ENCODE measurements at places on chromosomes 7 and 10. TPM values are rescaled to one million over a fixed set of nuclear protein-coding genes. Genes with fewer than 3 reads are reported as not detected.

OPTN gene
- 55.3 TPM for total RNA-seq

MSMB gene
- not detected for total RNA-seq

FBXO24 gene
- total RNA-seq = 0.47 TPM

CHCHD1 gene
- 37.2 TPM for total RNA-seq

- DNase-seq = no peak
- H3K27me3 ChIP-seq = no peaks in the 10 kb centered on the region
- H3K4me1 ChIP-seq = no peaks in the 10 kb centered on the region
- H3K27ac ChIP-seq = no peak overlapping the region
- no peaks in the 10 kb centered on the region for H3K36me3 ChIP-seq
These were observed 422.2 kb upstream of the MTPN start for GRCh38 chr7:136399385-136399784.

GRCh38 chr10:109451879-109452278, 471.4 kb downstream of the XPNPEP1 start:
- H3K27ac ChIP-seq = no peak overlapping the region
- H3K36me3 ChIP-seq = no peaks in the 10 kb centered on the region
- no peak for DNase-seq
- H3K4me3 ChIP-seq = no peak overlapping the region
- no peaks in the 10 kb centered on the region for H3K27me3 ChIP-seq

GRCh38 chr7:111744501-111745155, 182.3 kb upstream of the IMMP2L start:
- H3K27me3 ChIP-seq = no peaks in the 10 kb centered on the region
- H3K4me3 ChIP-seq = no peak overlapping the region
- H3K36me3 ChIP-seq = no peaks in the 10 kb centered on the region
- no peaks in the 10 kb centered on the region for H3K4me1 ChIP-seq
- no peak for DNase-seq

DNA sequence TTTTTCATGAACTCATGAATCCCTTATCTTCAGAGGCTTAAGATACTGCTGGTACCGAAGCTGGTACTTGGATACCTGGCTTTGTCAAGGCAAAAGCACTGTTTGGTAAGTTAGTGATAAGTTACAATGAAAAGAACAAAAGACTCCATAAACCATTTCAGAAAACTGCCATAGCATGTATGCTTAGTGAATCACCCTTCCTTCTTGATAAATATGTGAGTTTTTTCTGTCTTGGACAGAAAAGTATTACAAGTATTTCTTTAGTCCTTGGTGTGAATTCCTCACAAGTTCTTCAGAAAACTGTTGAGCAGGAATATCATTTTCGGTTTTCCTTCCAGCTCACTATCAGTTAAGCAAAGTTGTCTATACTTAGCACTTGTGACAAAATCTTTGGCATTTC, 25.6 kb downstream of the PUS7 start:
- no peaks in the 10 kb centered on the region for H3K27me3 ChIP-seq
- no peaks in the 10 kb centered on the region for H3K36me3 ChIP-seq
- H3K4me3 ChIP-seq = no peak overlapping the region
- no peak overlapping the region for H3K27ac ChIP-seq
- DNase-seq = no peak

- H3K4me1 ChIP-seq = no peaks in the 10 kb centered on the region
- no peak overlapping the region for H3K4me3 ChIP-seq
- DNase-seq = no peak
- H3K27me3 ChIP-seq = no peaks in the 10 kb centered on the region
- no peaks in the 10 kb centered on the region for H3K36me3 ChIP-seq
These were observed 21.8 kb downstream of the ASZ1 start for GRCh38 chr7:117405519-117405918.

DNA sequence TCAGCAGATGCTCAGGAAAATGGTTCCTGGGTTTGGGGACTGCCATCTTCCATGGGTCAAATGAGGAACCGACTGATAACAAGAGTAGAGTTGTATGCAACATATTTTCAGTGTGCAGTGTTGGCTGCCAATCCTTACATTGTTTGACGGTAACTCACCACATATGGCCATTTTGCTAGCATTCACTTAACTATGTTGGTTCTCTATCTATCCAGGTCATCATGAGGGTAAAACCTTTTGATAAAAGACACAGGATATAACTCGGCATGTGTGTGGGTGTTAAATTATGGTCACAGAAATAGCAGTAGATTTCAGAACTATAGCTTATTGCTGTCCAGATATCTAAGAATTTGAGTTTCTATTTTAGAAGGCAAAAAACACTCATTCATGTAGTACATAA, 140.7 kb upstream of the AOAH start:
- peaks cover 5% of the 10 kb centered on the region for H3K36me3 ChIP-seq
- H3K27ac ChIP-seq = no peak overlapping the region
- H3K4me1 ChIP-seq = peaks cover 25% of the 10 kb centered on the region

DNA sequence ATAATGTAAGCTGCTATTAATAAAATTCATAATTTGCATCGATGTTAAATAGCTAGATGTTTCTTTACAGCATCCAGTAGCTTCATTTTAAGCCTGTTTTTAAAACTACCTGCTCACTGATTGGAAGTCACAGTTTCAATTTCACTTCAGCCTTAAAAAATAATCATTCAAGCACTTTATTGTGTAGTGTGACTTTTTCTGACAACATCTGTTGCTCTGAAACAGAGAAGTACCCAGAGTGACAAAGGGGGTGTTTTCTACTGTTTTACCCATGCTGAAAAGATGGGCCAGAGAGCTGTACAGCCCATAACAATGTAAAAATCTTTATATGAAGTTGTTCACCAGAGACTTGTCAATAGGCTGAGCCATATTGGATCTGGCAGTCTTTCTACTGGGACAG, 437.2 kb downstream of the MDFIC start:
- no peak for DNase-seq
- H3K27ac ChIP-seq = no peak overlapping the region
- no peaks in the 10 kb centered on the region for H3K27me3 ChIP-seq
- no peaks in the 10 kb centered on the region for H3K36me3 ChIP-seq
- H3K4me3 ChIP-seq = no peak overlapping the region

DNA sequence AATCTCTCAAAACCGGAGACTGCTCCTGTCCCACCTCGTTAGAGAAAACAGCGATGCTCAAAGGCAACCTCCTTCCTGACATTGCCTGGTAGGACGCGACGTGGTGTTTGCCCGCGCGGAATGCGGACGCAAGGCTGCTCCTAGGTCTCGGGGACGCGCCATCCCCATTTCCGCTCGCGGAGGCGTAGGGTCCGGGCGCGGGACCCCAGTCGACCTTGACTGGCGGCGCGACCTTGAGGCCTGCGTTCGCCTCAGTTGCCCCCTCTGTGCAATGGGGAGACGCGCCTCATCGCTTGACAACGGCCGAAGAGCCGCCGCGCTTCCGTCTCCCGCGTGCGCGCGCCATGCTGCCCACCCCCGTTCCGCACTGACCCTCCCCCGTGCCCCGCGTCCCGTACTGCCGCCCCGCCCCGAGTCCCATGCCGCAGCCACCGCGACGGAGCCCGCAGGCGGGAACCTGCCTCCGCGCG, 412 bp upstream of the PPIA start:
- peak overlapping the region; percentile 72 for H3K4me3 ChIP-seq
- DNase-seq = no peak
- peaks cover 22% of the 10 kb centered on the region for H3K36me3 ChIP-seq
- no peaks in the 10 kb centered on the region for H3K27me3 ChIP-seq

DNA sequence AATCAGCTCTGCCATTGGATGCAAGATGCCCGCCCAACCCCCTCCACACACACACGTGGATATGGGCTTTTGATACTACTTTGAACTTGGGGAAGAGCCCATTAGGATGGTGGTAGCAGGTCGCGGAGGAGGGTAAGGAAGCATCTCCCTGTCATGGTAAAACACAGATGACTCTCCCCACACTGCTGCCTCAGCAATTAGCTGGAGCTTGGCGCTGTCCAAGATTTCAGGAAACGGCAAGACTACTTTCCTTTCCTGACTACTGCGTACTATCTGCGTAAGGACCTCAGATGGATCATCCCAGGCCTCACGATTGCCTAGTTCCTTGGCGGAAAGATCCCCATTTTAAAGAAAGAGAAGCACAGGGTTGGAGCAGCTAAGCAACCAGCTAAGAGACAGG, 134.3 kb downstream of the C10orf90 start:
- no peak for DNase-seq
- no peaks in the 10 kb centered on the region for H3K36me3 ChIP-seq
- no peaks in the 10 kb centered on the region for H3K27me3 ChIP-seq
- H3K4me3 ChIP-seq = no peak overlapping the region
- no peaks in the 10 kb centered on the region for H3K4me1 ChIP-seq

- no peaks in the 10 kb centered on the region for H3K27me3 ChIP-seq
- H3K4me3 ChIP-seq = no peak overlapping the region
- no peaks in the 10 kb centered on the region for H3K36me3 ChIP-seq
- DNase-seq = no peak
These were observed 216.8 kb upstream of the AKR1E2 start for GRCh38 chr10:4609251-4609650.

GRCh38 chr10:132848291-132848701, 62.3 kb upstream of the NKX6-2 start:
- H3K4me3 ChIP-seq = peak overlapping the region; percentile 39
- no peak for DNase-seq
- no peaks in the 10 kb centered on the region for H3K27me3 ChIP-seq
- no peak overlapping the region for H3K27ac ChIP-seq
- H3K36me3 ChIP-seq = no peaks in the 10 kb centered on the region

- DNase-seq = no peak
- no peak overlapping the region for H3K27ac ChIP-seq
These were observed 635.4 kb upstream of the PFKP start for GRCh38 chr10:2431961-2432360.

GRCh38 chr7:16668049-16668858, 22.3 kb downstream of the BZW2 start:
- no peaks in the 10 kb centered on the region for H3K36me3 ChIP-seq
- no peak overlapping the region for H3K4me3 ChIP-seq
- no peaks in the 10 kb centered on the region for H3K27me3 ChIP-seq
- H3K27ac ChIP-seq = peak overlapping the region; percentile 25
- DNase-seq = no peak
- no peaks in the 10 kb centered on the region for H3K4me1 ChIP-seq
